ENCODE measurements at places on chromosomes 12 and 14.

- no peak for DNase-seq
Measured at GRCh38 chr12:58106195-58106594, 164.8 kb downstream of the ATP23 start.

GRCh38 chr12:132474237-132474741, 15.7 kb upstream of the FBRSL1 start:
- no peak for DNase-seq

GRCh38 chr12:113381220-113381619, 22.5 kb downstream of the SDS start:
- no peak for DNase-seq

DNA sequence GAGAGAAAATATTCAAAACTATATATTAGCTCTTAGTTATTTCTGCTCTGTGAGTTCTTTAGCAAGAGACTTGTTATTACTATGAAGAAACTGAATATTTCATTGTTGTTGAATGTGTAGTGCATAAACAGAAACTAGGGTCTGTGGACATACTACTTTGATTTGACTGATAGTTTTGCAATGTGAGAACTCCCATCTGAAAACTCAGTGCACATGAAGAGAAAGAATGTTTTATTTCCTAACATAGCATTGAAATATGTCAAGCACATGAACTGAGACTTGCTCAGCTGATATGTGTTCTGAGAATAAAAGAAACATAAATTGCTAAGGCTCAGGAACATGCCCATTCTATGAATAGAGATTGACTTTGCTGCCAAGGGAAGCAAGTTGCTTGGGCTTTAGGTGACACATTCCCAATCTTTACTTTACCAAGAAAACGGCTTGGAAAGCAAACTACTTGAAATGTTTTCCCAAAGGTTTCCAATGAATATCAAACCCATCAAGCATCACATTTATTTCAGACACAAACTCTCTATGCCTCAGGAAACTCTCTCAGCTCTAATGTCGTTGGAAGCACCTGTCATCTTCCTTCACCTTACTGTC, 290.4 kb downstream of the SLC16A7 start:
- DNase-seq, result no peak

- DNase-seq, result no peak
Measured at GRCh38 chr12:122348505-122348904, 74.0 kb downstream of the CLIP1 start.
